ENCODE measurements at places on chromosomes 2 and 18. TPM values are rescaled to one million over a fixed set of nuclear protein-coding genes. Genes with fewer than 3 reads are reported as not detected.

KIAA2012 gene
- total RNA-seq = 0.17 TPM

CHRNG gene
- not detected for total RNA-seq

ANKRD12 gene
- total RNA-seq = 40.7 TPM

- DNase-seq = no peak
Observed at GRCh38 chr18:22191346-22191695, 21.9 kb downstream of the GATA6 start.

- DNase-seq = no peak
Observed at GRCh38 chr2:41854227-41854626, 193.6 kb upstream of the PKDCC start.

GRCh38 chr2:230203110-230203676 is 16.6 kb downstream of the SP110 start:
- no peak for DNase-seq

GRCh38 chr18:71238974-71239624 is 950.3 kb downstream of the SOCS6 start:
- DNase-seq = no peak

DNA sequence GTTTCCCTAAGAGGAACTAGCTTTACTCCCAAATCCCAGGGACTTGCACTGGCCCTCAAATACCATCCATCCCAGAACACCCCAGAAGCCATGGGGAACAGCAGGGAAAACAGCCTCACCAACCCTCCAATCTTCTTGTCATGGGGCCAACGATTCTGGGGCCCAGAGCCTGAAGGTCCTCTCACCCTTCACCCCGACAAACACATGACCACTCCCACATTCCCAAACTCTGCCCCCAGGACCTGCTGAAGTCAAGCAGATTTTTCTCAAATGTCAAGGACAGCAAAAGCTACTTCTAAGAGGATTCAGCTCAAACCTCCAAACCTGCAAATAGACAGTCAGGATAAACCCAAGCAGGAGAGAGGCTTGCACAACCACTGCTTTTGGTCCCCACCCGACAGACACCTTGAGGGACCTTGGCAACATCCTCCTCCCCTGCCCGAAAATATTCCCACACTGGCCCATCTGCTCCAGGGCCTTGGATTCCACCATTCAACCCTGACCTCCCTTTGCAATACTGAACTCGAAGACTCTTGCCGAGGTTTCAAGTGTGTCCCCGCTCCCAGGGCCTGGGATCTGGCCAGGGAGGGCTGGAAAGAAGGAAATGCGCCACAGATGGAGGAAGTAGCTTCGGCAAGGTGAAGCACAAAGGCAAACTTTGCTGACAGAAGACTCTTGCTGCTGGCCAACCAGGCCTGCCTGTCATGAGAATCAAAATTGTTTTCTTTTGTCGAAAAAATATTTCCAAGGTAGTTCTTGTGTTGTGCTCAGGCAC is 143.3 kb downstream of the ZFP36L2 start:
- no peak for DNase-seq

DNA sequence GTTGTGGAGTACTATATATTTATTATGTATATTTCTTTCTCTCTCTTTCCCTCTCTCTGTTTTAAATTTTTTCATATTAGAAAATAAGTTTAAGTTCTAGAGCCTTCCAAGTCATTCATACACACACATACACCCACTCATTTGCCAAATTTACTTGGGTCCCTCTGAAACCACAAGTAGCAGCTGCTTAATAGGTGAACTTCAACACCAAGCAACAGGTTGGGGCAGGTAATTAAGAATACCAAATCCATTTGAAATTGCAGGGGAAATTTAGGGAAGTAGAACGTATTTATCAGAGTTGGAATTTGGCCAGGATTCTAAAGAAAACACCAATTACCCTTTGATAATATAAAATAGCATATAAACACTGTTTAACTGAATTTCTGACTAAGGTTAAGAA is 75.0 kb upstream of the RBBP8 start:
- DNase-seq = no peak

GRCh38 chr18:40035966-40036365 is 1919.1 kb upstream of the PIK3C3 start:
- DNase-seq = no peak

DNA sequence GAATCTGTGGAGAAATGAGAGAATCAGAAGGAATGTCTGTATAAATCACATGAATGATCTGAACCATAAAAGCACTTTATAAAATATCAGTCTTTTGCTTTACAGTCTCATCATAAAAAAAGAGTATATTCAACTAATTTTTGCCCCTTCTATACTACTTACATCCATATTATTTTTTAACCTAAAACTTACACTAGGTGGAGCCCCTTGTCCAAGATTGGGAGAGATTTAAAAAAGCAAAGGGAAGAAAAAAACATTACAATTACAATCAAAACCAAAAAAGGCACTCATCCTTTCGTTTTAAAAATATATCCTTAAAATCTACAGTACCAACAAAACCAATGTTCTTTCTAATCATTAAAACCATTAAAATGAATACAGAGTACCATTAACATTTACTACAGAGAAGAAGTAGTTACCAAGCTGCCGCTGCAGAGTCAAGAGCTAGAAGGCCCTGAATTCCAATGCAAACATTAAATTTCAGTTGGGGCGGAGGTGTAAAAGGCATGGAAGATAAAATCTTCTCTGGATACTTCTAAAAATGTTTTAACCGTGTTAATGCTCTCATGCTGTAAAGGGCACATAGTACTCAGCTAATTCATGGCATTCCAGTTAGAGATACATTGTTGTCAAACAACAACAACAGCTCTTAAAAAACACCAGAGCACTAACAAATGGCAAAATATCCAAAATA is 56.7 kb upstream of the EPB41L3 start:
- DNase-seq = no peak

- DNase-seq = no peak
Observed at GRCh38 chr2:79801082-79801481, 288.2 kb downstream of the CTNNA2 start.

DNA sequence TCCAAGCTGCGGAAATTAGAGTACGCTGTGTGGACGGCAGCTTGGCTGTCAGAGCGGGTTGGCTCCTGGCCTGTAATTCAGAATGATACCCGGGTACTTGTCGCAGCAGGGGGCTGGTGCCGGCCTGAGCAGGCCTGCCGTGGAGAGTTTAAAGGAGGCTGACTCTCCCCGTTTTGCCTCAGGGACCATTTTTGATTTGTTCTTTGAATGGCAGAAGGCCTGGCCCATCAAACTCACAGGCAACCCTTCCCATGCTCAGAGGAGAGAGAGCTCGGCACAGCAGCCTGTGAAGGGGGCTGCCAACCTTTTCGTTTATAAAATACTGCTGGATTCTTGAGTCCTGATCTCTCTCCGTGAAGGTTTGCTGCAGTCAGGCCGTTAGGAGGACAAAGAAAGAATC is 151.3 kb downstream of the KLHL29 start:
- no peak for DNase-seq

All from Calu3 (cell line).